Tracheal epithelial cell (primary cell): ENCODE measurements at places on chromosomes 1 and 21. TPM values are rescaled to one million over a fixed set of nuclear protein-coding genes. Genes with fewer than 3 reads are reported as not detected.

Gene EVI5
- total RNA-seq, result 14.9 and 25.5 TPM in 2 replicates

Gene PCP4
- total RNA-seq, result not detected in 2 replicates

Gene THEM5
- not detected in 2 replicates for total RNA-seq

Gene DSTYK
- total RNA-seq, result 10.8 and 12.1 TPM in 2 replicates

Gene PSMB2
- 15.2 and 19.8 TPM in 2 replicates for total RNA-seq

Gene LRRC3
- 0.43 and 0.72 TPM in 2 replicates for total RNA-seq

Gene NT5C1A
- total RNA-seq, result not detected in 2 replicates

Gene IGSF5
- total RNA-seq, result not detected in 2 replicates

Gene NDUFV3
- 40.2 and 49.7 TPM in 2 replicates for total RNA-seq

Gene ST6GALNAC3
- 0.64 and 0.72 TPM in 2 replicates for total RNA-seq

Gene CCDC17
- 0.64 and 1.2 TPM in 2 replicates for total RNA-seq

Gene KRTAP21-2
- total RNA-seq, result not detected in 2 replicates

Gene AMPD1
- total RNA-seq, result not detected in 2 replicates

Gene OR14K1
- not detected in 2 replicates for total RNA-seq

Gene LDLRAD2
- total RNA-seq, result not detected in 2 replicates

Gene KCNN3
- under 0.01 TPM in 2 replicates for total RNA-seq

Gene KCNJ15
- 10.2 and 36.9 TPM in 2 replicates for total RNA-seq

Gene SLC16A4
- 36.9 and 48.2 TPM in 2 replicates for total RNA-seq

Gene KCNJ9
- under 0.01 and 0.21 TPM in 2 replicates for total RNA-seq

Gene TACSTD2
- total RNA-seq, result 319 and 514 TPM in 2 replicates

Gene SCAF4
- 1.7 and 2.1 TPM in 2 replicates for total RNA-seq

Gene ACKR1
- total RNA-seq, result not detected in 2 replicates

Gene EPHA8
- total RNA-seq, result not detected in 2 replicates

Gene MMEL1
- total RNA-seq, result 0.96 TPM in 1 of 2 replicates, not detected in the other
